ENCODE measurements at places on chromosomes 6 and 20.

DNA sequence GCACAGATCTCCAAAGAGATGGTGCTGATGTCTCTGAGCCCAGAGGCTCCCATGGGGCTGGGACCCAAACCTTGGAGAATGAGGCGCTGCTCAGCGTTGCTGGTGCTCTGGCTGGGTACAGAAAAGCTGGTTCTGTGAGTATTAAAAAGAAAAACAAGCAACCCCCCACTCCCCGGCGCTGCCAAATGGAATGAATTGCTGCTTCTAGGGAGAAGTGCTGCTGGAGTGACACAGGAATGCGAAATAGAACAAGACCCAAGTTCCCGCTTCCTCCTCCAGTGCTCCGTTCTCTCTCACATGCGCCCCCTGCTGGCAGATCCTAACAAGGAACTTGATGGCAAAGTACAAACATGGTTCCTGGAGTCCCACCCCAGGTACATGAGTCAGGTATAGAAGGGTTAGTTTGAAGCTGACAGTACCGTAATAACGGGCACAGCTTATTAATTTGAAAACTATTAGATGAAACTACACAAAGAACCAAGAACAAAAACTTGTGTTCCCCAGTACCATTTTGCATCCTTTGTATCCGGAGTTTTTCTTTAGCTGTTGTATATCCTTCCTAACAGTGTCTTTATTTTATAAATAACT is 2.1 kb upstream of the DDX27 start:
- DNase-seq, result peak; percentile 57

GRCh38 chr6:167761794-167762258 is 64.9 kb upstream of the AFDN start:
- no peak for DNase-seq

GRCh38 chr20:3156811-3157619 is 2.6 kb downstream of the FASTKD5 start:
- DNase-seq, result no peak

GRCh38 chr20:62485062-62485700 is 9.4 kb upstream of the GATA5 start:
- no peak for DNase-seq

DNA sequence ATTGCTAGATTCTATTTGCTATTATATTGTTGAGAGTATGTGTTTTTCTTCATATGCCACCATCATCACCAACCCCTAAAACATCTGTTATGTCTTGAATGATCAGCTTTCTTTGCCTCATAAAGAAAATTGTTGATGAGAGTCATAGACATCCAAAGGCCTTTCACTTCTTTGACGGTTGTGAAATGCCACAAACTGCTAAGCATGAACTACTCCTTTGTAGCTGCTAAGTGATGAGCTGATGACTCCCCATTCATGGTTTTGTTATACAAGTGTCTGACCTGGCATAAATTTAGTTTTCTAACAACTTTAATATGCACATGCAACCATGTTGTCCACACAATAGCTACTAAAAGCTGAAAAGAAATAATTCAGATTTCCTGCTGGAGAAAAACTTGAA is 684 bp upstream of the MED23 start:
- no peak for DNase-seq

DNA sequence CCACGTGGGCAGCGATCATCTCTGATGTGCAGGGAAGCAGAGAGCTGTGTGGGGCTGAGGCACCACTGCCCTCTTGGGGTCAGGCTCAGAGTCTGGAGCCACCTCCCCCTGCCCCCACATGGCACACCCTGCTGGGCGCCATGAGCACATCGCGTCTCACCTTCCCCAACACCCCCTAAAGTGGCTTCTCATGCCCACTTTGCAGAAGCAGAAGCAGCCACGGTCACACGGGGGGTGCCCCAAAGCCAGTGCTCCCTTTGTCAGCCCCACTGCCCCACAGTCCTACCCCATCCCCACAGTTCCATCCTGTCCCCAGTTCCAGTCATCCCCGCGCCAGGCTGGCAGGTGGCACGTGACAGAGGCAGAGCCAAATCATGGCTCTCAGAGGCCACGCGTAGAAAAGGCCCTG is 19.5 kb downstream of the SDCBP2 start:
- no peak for DNase-seq

- no peak for DNase-seq
These were observed 2.6 kb downstream of the TRERF1 start for GRCh38 chr6:42448927-42449659.

DNA sequence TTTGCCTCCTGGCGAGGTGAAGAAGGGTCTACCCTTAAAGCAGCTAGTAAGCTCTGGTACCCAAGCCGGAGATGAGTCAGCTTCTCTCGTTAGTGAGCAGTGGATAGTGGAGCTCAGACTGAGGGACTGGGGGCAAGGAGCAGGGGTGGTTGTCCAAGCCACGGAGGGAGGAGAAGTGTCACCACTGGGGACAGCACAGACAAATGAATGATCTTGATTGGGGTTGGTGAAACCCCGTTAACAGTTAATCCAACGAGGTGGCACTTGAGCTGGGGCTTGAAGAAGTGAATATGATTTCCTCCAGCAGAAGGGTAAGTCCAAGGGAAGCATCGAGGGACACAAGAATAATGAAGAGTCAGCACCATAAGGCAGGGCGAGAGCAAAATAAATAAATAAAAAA is 43.0 kb downstream of the JARID2 start:
- DNase-seq, result no peak

DNA sequence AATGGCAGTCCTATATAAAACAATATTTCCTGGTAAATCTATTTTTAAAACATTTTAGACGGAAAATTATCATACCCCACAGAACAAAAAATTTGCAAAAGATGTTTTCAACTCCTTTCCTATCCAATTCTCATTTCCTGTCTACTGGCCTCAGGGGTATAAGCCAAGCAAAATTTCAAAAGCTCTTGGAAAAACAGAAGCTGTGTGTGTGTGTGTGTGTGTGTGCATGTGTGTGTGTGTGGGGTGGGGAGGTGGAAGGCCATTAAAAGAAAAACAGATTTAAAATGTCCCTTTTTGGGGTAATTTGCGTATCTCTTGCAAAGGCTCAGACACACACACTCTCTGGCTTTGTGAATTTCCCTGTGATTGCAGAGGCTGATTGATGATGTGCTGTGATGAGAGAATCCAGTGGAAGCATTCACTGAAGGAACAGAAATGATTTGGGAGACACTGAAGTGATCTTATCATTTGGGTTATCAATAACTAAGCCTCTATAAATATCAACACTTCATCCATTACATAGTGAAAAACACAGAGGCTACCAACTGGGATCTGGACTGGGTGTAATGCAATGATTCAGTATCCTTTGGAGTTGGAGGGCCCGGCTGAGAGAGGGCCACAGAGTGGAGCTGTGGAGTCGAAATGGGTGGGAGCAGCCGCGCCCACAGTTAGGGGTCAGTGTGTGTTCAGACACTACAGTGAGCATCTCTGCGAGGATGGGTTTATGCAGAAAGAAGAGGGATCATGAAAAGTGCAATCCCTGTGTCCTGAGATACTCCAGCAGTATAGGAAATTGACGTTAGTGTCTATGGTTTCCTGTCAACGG is 106.8 kb upstream of the PREP start:
- DNase-seq, result no peak

GRCh38 chr20:19974630-19975435 is 42.3 kb upstream of the NAA20 start:
- DNase-seq, result peak; percentile 79

DNA sequence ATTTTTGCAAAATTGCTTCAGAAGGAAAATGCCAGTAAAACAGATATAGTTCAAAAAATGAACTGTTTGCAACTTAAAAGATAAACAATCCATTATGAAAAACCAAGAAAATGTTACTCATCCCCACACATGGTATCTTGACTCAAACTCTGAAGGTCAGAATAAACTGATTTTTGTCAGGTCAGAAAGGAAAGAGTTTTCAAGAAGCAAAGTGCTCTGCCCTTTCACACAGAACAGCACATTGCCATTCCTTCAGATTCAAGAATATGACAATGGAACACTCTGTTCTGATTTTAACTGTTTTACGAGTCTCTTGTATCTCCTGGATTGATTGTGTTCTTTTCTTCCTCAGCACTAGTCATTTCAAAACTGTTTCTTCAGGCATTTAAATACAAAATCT is 33.8 kb upstream of the NT5E start:
- no peak for DNase-seq

- no peak for DNase-seq
These were observed 64.8 kb downstream of the AIG1 start for GRCh38 chr6:143125455-143125854.

DNA sequence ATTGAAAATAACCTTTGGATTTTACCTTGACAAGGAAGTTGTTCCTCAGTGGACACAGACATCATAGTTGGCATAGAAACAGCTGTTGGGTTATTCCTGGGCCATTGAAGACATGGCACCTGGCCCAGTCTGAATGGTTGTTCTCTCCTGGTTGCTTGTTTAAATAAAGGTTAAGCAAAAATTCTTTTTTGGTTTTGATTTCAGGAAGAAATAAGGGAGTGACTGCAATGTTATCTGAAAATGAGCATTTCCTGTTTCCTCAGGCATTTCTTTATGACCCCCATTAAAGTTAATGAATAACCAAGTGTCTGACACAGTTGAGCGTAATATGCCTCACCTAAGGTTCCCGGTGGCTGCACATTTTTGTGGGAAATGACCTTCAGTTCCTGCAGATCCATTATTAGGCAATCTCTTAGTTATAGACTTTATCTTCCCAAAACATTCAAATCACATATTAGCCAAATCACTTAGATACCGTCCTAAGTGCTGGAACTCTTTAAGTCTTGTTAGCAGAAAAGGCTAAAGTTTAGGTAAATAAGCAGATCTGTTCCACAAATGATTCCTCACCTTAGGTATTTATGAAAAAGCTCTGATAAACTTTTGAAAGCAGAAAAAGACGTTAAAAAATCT is 648.7 kb upstream of the FLRT3 start:
- no peak for DNase-seq

DNA sequence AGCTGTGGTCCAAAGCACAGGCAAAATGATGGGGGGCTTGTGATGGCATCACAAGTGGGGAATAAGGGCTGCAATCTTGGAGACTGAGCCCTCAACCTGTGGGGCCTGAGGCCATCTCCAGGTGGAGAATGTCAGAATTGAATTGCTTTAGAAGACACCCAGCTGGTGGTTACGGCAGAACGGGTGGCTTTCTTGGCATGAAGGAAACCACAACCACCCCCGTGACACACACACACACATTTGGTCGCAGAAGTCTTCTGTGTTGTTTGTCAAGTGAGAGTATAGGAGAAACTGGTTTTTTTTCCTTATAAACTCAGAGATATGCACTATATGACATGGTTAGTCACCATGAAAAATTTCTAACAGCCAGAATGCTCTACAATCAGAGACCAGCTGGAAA is 139.5 kb upstream of the CDH4 start:
- DNase-seq, result no peak

DNA sequence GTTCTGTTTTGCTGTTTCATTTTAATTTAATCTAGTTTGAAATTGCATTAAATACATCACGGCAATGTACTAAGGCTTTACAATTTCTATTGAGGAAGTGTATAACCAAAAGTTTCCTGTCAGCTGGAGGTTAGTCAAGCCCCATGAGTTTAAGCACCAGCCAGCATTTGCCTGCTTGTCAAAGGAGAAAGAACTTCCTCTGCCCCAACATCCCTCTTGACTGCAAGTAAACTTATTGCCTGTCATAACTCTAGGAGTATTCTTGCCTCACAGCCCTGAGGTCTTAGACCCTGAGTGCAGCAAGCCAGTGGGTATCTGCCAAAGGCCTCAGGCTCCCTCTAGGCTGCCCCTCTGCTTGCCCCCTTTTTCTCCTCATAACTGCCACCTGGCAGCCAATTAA is 106.7 kb upstream of the INSM1 start:
- no peak for DNase-seq

GRCh38 chr6:33583591-33584155 is 3.6 kb upstream of the BAK1 start:
- DNase-seq, result no peak

- no peak for DNase-seq
These were observed 41.5 kb upstream of the KCNQ5 start for GRCh38 chr6:72580281-72580940.

DNA sequence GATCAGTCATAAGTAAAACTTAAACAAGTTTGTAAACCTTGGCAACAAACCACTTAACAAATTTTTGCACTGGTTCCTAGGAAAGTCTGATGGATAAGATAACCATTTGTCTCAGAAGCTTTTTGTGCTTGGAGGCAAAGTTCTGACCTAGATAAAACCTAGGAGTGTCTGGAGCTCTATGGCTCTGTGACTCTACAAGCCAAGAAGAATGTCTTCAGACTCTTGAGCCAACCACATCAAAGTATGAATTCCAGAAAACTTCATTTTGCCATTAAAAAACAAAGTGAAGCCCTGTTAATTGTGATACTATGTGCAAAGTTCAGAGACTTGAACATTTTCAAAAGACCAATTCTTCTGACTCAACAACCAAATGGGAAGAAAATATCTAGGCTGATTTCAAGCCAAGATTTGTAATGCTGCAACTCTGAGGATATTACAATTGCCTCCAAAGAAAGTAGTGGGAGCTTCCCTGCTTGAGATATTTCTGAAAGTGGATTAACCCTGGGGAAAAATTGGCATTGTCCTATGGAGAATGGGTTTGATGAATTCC is 158.1 kb upstream of the FOXQ1 start:
- no peak for DNase-seq

- DNase-seq, result no peak
These were observed 404 bp downstream of the CEP162 start for GRCh38 chr6:84227044-84227433.

DNA sequence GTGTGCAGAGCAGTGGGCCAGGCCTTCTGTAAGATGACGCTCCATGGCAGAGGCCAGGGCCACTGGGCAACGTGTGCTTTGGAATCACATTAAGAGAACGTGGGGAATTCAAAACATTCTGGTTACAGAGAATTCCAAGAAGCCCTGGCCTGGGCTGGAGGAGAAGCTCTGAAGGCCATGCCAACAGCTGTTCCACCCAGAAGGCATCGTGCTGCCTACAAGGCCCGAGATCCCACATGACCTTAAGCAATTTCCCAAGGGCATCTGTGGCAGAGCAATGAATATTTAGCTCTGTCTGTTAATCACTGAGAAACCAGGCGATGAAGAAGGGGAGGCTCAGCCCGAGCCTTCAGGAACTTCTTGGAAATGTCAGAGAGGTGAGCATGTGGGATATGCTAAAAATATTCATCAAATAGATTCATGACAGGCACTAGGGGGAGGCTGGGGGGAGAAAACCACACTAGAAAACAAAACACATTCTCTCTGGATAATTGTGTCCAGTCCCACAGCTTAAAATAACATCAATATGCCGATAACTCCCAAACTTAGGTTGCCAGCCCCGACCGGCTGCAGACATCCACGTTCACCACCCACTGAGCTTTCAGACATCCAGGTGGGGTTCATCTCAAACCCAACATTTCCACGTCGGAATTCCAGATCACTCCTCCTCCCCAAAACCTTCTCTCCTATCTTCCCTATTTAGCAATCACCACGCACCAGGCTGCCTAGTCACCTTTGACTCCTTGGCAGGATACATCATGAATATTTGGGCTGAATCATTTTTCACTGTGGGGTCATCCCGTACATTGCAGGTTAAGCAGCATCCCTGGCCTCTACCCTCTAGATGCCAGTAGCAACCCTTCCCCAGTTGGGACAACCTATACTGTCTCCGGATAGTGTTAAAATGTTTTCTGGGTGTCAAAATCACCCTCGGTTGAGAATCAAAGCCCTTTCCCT is 6.6 kb downstream of the SULF2 start:
- DNase-seq, result no peak

- no peak for DNase-seq
These were observed 80.1 kb upstream of the PTPRK start for GRCh38 chr6:128600397-128600951.

- DNase-seq, result no peak
These were observed 87.6 kb downstream of the MYLK4 start for GRCh38 chr6:2663123-2663522.

All from frontal cortex (tissue), 4 donors.